ENCODE measurements at places on chromosomes 2 and 18.

DNA sequence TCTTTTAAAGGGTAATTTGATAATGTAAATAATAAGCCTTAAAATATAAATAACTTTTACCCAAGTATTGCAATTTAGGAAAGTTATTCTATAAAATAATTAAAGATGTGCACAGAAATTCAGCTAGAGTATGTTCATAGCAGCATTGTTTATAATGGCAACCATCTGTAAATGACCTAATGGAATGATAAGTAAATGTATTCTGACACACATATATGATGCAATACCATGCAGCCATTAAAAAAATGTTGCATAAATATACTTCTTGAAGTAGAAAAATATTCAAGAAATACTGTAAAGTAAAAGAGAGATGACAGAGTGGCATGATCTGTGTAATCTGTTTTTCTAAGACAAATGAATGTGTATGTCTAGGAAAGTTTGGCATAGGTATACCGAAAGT lies 545.7 kb downstream of the ZEB2 start:
- DNase-seq: no peak

DNA sequence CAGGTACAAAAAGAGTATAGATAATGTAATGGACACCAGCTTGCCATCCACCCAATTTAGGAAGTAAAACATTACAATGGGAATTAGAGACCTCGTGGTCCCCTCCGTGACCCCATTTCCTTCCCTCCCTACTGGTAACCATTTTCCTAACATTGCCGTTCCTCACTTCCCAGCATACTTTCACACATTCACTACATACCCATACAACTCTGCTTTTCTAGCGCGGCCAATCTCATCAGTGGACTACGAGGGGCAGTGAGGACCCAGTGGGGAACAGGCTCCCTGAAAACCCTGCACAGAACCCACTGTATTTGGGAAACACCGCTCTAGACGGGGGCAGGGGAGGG lies 1.1 kb downstream of the ENOSF1 start:
- no peak for DNase-seq

- no peak for DNase-seq
These were observed 149.5 kb upstream of the PXDN start for GRCh38 chr2:1893856-1894255.

DNA sequence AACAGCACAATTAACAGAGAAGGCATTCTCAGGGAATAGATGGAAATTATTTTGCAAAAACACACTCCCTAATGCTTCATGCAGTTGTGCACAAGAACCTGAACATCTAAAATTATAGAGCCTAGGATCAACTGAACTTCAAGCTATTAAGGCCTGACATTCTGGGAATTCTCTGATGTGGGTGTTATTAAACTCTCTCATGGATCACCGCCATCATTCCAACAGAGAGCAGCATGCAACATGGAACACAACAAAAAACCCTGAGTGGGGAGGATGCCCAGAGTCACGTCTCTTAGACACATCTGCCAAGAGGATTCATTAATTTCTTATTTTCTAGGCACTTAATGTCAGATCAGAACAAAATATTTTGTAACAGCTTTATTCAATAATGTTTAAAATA lies 543.8 kb downstream of the ERBB4 start:
- DNase-seq: no peak

- no peak for DNase-seq
These were observed 18.4 kb downstream of the RBKS start for GRCh38 chr2:27871802-27872201.

DNA sequence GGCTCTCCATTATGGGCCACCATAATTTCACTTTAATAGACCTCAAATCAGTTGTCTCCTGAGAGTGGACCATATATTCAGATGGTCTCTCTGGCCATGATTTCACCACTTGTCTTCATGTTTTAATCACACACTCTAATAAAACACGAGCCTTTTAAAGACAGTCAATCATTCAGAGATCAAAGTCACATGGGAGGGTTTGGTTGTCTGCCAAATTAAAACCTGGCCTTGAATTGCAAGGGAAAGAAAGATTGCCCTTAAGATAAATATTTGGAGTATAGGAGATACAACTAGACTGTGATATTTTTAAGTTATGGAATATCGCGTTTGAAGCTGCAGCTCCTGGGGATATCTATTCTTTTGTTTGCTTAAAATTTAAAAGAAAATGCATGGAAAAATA lies 377.8 kb upstream of the DDX18 start:
- no peak for DNase-seq

DNA sequence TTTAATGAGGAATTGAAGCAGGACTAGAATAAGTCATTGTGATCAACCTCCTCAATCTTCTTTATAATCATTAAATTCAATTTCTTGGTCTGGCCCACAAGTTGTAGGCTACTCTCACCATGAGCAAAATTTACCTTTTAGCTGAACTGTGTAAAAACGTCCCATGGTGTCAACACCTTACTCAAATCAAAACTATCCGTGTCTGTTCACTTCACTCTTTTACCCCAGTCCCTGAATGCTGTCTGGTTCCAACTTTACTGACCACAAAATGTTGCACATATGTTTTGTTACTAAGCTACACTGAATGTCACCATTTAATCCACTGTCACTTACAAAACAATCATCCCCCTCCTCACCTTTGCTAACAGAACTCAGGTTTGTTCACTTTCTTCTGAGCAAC lies 951.6 kb upstream of the SLC39A10 start:
- DNase-seq: no peak

DNA sequence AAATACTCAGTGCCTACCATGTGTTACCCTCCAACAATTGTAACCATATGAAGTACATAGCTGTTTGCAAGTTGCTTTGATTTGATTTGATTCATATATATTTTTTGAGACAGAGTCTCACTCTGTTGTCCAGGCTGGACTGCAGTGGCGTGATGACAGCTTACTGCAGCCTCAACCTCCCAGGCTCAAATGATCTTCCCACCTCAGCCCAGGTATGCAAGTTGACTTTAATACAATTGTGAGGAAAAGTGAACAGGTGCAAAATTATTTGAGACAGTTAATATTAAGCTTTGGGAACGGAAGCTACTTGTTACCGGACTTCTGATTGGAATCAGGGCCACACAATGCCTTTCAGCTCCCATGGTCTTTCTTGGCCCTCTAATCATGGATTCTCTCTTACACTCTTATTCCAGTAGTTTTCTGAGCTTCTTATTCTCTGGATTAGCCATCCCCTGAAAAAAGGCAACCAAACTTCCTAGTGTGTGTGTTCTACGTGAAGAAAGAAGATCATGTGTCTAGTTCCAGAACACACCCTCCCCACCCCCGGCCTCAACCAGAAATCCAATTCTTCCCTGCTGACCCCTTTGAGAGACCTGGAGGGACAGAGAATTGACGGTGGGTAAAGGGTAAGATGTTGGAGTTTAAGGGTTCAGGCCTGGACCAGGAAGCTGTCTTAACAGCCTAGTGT lies 1.1 kb upstream of the RPL37A start:
- no peak for DNase-seq

DNA sequence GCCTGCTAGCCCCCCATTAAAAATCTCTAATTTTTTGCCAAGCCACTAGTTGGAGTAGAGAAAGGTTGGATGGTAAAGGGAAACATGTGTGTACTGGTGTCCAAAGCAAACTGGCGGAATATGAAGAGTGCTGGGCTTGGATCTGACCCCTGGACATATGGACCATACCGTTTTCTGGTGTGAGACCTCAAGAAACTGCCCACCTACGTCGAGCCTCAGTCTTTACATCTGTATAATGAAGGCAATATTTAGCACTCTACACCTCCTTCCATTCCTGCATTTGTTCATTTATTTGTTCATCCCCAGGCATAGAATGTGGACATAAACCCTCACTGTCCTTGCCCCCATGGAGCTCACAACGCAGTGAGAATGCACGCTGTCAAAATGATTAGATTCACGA lies 142.4 kb downstream of the RHBDD1 start:
- no peak for DNase-seq

- DNase-seq: peak; percentile 75
These were observed 37.8 kb downstream of the PCBP1 start for GRCh38 chr2:70124983-70125480.

- no peak for DNase-seq
These were observed 20.9 kb downstream of the SLC40A1 start for GRCh38 chr2:189559579-189560272.

- no peak for DNase-seq
These were observed 37.1 kb downstream of the CRIM1 start for GRCh38 chr2:36392571-36393255.

DNA sequence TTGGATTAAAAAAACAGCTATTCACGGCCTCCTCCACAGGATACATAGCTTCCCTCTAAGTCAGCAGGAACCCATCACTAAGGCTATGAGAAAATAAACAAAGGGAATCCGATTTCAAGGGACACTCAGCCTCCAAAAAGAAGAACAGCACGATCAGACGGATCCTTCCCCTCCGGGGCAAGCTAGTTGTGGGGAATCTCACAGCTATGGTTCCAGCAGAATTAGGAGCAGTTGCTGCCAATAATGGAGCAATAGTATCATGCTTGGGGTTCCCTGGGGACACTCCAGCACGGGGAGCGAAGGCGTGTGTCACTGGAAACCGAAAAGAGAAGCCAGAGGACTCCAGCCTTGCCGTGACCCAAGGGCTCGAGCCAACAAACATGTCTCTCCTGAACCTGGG lies 163.1 kb downstream of the TTC32 start:
- DNase-seq: peak; percentile 36

GRCh38 chr18:452816-453215 lies 47.7 kb downstream of the COLEC12 start:
- no peak for DNase-seq

DNA sequence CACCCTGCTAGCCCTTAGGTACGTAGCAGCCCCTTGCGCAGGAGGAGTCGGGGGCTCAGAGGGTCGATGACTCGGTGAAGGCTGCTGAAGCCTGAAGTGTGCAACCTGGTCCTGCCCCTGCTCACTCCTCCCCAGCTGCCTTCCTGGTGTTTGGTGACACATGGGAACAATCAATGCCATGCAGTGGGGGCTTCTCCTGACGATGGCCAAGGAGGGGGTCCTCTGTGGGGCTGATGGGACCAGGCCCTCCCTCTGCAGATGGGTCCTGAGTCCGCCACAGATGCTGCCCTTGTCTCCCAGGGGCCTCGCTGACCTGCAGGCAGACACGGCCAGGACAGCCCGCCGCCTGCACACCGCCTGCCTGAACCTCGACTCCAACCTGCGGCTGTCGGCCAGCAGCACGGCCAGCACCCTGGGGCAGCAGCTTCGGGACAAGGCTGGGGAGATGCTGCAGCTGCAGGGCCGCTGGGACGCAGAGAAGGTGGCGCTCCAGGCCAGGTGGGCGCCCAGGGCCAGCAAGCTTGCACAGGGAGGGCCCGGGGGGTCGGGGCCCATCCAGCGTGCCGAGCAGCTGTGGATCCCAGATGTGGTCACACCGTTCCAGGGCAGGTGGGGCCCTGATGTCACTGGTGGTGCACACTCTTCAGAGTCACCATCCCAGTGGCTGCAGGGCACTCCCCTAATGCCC lies 24.6 kb downstream of the CROCC2 start:
- DNase-seq: peak; percentile 13

- DNase-seq: no peak
These were observed 440 bp upstream of the UGGT1 start for GRCh38 chr2:128090575-128090944.

- DNase-seq: no peak
These were observed 15.9 kb downstream of the GATA6 start for GRCh38 chr18:22185273-22185672.

GRCh38 chr2:43743706-43744105 lies 30.1 kb upstream of the DYNC2LI1 start:
- no peak for DNase-seq

GRCh38 chr2:176118601-176119339 lies 2.2 kb downstream of the HOXD10 start:
- DNase-seq: peak; percentile 88

GRCh38 chr2:157901325-157901724 lies 25.2 kb upstream of the ACVR1 start:
- no peak for DNase-seq

Measured in left colon (tissue), 2 donors.